WTC11 (cell line): ENCODE measurements at places on chromosomes 6 and 20.

- DNase-seq = no peak
These were observed 41.4 kb upstream of the CDH22 start for GRCh38 chr20:46349742-46350056.

GRCh38 chr20:34621383-34622367 lies 55.2 kb downstream of the PIGU start:
- DNase-seq = no peak

DNA sequence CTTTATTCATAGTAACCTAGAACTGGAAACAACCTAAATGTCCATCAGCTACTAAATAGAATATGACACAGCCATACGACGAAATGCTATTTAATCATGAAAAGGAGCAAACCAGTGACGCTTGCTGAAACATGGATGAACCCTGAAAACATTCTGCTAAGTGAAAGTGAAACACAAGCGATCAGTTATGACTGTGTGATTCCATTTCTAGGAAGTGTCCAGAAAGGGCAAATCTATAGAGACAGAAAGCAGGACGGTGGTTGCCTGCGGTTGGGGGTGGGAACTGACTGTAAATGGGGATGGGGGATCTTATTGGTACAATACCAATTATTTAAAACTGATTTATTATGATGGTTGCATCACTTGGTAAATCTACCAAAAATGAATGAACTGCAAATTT lies 126.8 kb downstream of the IPCEF1 start:
- no peak for DNase-seq

DNA sequence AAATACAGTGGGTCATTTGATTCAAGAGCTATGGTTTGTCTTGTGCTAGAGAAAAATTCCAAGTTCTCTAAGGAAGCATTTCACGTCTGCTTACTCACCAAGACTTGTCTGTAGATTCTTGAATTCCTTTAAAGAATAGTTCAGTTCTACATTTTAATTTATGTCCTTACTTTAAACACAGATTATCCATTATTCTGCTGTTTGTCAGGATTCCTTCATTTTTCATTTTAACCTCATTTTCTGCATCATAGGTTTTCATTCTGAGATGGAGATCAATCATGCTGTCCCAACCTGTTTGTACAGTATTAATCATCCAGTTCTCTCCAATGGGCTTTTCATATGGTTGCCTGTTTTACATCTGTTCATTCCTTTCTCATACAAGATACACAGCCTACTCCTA lies 24.5 kb upstream of the POPDC3 start:
- no peak for DNase-seq

GRCh38 chr20:14521436-14521835 lies 184.0 kb upstream of the FLRT3 start:
- no peak for DNase-seq

GRCh38 chr6:31400467-31401289 lies 2.7 kb upstream of the MICA start:
- DNase-seq = peak; percentile 73
